ENCODE measurements at places on chromosomes 1 and 21.

DNA sequence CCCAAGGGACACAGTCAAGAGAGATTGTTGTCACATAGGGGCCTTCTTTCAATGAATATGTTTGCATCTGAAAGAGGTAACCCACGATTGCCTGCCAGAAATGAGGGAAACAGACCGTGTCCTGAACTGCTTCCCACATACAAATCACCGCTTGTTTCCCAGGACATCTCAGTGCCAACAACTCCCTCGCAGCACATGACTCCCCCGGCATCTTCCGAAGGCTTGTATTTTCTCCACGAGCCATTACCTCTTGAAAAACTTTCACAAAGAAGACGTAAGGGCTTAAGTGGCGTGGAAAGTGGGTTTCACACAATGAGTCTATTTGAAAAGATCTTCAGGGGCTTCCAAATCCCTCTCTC lies 31.6 kb upstream of the PDE9A start:
- DNase-seq, result no peak

- DNase-seq, result no peak
Observed at GRCh38 chr1:78884685-78885452, 121.7 kb downstream of the ADGRL4 start.

DNA sequence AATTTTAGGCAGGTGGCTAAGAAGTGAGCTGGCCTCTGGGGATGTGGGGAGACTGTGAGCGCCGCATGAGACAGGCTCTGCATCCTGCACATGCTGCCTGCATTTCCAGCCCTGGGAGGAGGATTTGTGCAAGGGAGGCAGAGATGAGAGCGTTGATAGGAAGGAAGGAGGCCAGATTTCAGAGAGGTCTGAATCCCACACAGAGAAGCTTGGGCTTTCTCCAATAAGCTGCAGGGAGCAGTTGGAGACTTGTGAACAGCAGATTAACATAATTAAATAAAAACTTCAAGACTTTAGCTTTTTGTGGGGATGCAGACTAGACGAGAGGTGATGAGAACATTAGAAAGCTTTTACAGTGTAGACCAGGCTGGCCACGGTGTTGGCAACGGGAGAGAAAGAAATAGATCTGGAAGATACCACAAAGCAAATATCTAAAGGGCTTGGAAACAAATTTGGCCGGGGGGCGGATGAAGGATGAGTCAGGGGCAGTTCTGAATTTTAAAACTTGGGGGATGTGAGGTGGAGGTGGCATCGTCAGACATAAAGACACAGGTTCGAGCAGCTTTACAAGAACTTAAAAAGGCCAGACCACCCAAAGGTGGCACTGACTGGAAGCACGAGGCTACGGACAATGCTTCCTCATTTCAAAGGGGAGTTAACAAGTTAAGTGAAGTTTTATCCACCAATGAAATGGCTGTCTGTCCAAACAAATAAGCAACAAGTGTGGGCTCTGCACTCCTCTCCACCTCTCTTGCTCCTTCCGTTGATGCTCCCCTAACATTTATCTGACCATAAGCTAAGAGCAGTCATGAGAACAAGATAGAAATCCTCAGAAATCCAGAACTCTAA lies 57.0 kb downstream of the HIVEP3 start:
- no peak for DNase-seq

GRCh38 chr1:78373676-78374075 lies 117.1 kb upstream of the PTGFR start:
- DNase-seq, result no peak

DNA sequence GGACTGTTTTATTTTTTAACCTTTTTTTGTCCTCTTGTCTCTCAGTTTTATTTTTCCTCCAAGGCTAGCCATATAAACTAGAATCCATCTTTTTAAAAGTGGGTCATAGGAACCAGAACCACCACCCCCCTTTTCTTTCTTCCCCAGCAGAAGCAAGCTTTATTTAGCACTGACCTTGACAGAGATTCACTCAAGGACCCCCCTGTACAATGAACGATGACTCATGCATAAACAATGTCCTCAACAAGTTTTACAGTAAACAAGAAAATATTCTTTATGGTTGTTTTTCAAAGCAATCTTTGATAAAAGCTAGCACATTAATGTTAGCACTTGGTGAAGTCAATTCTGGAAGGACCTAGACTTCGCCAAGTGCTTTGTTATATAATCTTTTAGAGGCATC lies 14.1 kb downstream of the PKN2 start:
- DNase-seq, result no peak

GRCh38 chr1:112714313-112715263 lies 544 bp downstream of the PPM1J start:
- DNase-seq, result no peak

DNA sequence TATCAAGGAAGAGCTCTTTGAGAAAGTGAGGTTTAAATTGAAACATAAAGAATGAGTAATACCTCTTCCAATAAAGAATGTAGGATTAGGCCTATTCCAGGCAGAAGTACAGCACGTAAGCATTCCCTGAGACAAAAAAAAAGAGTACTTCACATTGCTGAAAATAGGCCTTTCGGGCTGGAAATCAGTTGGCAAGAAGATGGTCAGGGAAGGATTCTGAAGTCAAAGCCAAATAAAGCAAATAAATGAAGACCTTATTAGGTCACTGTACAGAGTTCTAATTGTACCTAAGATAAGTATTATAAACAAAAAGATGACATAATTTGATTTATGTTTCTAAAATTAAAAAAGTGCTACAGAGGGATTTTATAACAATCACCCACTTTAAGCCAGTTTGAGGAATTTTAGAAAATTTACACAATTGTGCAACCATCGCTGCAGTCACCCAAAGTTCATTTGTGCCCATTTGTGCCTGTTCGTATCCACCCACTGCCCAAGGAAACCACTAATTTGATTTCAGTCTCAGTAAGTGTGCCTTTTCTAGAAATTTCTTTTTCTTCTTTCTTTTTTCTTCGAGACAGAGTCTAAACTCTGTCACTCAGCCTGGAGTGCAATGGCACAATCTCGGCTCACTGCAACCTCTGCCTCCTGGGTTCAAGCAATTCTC lies 58.6 kb downstream of the FMO4 start:
- no peak for DNase-seq

Data from NCI-H1105 (cell line).